SJCRH30 (cell line): ENCODE measurements at places on chromosomes 11 and 22. TPM values are rescaled to one million over a fixed set of nuclear protein-coding genes. Genes with fewer than 3 reads are reported as not detected.

DNA sequence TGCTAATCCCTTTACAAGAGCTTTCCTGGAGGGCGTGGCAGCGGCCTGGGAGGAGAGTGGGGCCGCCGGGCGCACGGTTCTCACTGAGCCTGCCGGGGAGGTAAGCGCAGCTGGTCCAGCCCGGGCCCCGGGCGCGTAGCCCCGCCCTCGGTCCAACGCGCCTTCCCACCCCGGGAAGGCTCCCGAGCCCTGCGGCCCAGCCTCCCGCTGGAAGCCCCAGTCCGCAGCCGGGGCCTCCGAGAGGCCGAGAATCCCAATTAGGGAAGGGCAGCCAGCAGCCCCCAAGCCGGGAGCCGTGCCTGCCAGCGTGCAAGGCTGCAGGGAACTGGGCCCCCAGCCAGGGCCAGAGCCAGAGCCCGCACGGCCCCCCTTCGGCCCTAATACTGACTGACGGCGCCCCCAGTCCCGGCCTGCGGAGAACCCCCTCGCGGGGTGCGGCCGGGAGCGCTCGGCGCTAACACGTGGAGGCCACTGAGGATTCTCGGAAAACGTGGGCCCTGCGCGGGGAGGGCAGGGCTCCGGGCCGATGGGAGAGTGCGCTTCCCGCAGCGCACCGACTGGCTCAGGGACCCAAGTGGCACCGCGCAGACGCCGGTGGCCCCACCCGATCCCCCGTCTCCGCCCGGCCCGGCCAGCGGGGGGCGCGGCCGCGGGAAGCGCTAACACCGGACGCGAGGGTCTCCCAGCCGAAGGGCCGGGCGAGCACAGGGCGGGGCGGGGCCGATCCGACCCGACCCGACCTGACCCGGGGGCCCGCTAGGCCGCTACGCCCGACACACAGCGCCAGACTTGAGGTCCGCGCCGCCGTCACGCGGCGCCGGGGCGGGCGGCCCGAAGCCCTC is 5.7 kb downstream of the ZFTA start:
- DNase-seq = no peak

RTN4RL2 gene
- total RNA-seq = 0.26 and 0.35 TPM in 2 replicates

DNA sequence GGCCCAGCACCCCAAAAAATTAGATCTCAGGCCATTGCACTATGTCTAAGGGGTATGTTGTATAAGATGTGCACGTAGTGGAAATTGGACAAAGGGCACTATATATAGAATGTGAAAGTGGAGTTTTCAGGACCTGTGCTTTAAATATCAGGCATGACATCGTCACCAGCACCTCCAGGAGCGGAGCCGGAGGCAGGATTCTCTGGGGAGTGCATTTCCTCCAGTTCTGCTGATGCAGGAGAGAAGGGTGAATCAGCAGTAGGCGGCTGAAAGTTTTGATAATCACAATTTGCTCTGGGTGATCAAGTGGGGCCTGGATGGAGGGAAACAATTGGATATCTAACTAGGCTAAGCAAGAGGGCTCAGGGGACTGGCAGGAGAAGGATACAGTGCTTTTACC is 69.1 kb upstream of the NTM start:
- DNase-seq = no peak

DNA sequence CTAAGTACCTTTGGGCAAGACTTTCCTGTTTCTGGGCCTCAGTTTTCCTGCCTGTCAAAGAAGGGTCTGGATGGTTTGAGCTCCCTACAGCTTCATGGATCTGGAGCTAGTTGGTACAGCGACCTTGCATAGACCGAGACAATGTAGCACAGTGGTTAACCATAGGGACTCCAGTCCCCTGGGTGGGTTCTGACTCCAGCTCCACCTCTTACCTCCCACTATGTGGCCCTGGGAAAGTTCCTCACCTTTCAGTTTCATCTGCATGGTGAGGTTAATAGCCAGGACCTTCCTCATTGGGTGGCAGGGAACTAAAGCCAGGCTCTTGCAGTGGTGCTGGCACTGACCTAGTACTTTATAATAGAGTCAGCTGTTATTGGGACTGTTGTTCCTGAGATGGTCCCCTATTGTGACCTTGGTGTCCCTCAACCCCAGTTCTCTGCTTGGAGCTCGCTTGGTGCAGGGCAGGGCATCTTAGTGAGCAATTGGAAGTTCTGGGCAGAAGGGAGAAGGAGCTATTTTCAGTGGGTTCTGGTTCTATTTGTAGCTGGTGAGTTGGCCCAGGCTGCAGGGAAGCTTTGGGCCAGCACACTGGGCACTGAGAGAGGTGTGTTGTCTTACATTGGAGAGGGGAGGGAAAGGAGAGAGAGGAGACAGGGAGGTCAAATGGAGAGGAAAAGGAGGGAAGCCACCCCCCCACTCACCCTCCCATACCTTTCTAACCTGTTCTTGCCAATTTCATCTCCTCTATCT is 10.7 kb upstream of the MTMR3 start:
- no peak for DNase-seq

DNA sequence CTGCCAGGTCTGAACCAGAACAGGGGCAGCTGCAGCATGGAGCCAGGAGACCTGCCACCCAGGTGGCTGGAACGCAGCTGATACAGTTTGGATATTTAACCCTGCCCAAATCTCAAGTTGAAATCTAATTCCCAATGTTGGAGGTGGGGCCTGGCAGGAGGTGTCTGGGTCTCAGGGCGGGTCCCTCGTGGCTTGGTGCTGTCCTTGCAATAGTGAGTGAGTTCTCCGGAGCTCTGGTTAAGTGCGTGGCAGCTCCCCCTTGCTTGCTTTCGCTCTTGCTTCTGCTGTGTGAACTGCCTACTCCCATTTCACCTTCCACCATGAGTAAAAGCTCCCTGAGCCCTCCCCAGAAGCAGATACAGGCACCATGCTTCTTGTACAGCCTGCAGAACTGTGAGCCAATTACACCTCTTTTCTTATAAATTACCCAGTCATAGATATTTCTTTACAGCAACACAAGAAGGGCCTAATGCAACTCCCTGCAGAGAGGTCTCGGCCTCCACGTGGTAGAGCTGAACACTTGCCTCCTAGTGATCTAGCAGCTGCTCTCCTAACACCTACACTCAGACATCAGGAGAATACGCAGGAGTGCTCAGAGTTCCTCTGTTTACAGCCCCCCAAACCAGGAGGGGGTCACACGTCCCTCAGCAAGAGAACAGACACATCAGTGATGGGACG is 203.7 kb downstream of the CTTN start:
- peak; percentile 31 for DNase-seq

DNA sequence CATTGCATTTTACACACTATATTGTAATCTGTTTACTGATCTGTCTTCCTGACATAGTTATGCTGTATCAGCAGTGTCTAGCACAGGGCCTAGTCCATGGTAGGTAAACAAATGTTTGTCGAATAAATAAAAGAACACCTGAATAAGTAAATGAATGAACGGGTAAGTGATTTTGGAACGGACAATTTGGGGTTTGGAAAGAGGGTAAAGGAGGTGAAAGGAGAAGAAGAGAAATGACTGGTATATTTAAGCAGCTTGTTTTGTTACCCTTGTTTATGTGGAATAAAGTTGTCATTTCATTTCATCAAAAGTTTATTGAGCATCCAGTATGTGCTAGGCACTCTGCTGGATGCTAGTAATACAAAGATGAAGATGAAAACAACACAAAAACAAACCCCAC is at the start of gene HEPN1:
Gene HEPN1, plus strand, starts transcription at position 301 of the 400 bp plus-strand sequence.
- DNase-seq = no peak

OR10D3 gene
- total RNA-seq = not detected in 2 replicates

SSTR3 gene
- not detected in 2 replicates for total RNA-seq

YAP1 gene
- 37.5 and 42.7 TPM in 2 replicates for total RNA-seq

OR5D16 gene
- not detected in 2 replicates for total RNA-seq

DNA sequence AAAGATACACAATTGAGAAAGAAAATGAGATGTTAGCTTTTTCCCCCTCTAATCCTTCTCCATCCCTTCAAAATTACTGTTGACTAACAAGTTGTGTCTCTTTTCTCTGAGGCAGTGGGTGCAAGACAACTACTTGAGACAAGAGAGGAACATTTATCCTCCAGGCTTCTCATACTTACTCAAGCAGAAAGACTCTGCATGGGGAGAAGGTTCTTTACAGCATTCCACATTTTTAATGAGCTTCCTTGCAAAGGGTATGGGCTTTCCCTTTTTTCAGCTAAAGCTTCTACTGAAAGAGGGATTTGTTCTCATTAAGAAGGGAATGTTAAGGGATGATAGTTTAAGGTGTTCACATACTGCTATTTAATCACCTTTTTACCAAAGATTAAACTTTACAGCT is 47.8 kb downstream of the PAX6 start:
- DNase-seq = no peak

- no peak for DNase-seq
Observed at GRCh38 chr11:126494831-126495230, 139.3 kb downstream of the ST3GAL4 start.

- DNase-seq = peak; percentile 30
Observed at GRCh38 chr22:45212306-45212709, 28.4 kb downstream of the KIAA0930 start.

MYBPC3 gene
- not detected in 2 replicates for total RNA-seq

DNA sequence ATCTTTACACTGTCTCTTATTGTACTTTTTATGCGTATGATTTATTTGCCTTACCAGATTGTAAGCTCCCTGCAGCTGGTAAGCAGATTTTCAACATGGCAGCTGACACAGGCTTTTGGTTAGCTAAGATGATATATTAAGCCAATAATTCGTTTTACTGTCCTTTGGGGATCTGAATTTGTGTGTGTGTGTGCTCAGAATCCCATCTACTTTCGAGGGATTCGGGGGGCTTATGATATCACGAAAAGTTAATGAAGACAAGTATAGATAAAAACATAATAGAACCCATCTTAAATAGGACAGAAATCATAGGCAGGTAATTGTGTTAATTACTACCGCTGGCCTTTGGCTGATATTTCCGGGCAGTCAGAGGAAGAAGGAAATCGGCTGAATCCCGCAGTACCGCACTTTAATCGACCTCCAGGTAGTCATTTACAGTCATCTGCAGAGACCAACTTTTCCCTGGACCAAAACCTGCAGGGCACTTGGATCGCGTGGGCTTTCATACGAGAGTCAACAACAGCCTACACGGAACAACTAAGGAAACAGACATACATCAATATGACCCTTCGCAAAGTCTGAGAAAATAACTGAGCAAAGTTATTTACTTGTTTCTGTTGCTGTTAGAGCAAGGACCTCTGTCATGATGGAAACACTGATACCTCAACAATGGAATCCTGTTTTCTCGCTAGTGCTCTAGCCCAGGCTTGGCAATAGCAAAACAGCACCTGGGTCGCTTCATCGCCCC is 802 bp downstream of the KBTBD3 start:
- DNase-seq = peak; percentile 1

MAML2 gene
- total RNA-seq = 2.1 and 2.2 TPM in 2 replicates

DNA sequence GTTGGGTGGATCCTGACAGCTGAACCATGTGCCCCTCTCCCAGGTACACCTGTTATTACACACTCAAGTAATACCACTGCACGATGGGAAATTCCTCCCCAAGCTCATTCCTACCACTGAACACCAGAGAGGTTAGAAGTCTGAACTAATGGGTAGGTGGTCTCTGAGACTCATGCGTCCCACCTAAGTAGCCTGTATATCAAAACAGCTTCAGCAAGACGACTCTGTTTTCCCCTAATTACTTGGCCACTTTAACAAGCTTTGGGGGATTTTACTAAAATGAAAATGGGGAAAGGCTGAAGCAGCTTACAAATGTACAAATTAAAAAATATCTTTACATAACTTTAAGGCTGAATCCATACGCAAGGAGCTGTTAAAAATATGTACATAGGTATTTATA is 29.4 kb downstream of the LGR4 start:
- DNase-seq = no peak

ZDHHC24 gene
- 2.6 and 3.1 TPM in 2 replicates for total RNA-seq

GRCh38 chr11:106624377-106624776 is 393.9 kb downstream of the GUCY1A2 start:
- DNase-seq = no peak

PAX6 gene
- 6.6 and 9.3 TPM in 2 replicates for total RNA-seq

DNA sequence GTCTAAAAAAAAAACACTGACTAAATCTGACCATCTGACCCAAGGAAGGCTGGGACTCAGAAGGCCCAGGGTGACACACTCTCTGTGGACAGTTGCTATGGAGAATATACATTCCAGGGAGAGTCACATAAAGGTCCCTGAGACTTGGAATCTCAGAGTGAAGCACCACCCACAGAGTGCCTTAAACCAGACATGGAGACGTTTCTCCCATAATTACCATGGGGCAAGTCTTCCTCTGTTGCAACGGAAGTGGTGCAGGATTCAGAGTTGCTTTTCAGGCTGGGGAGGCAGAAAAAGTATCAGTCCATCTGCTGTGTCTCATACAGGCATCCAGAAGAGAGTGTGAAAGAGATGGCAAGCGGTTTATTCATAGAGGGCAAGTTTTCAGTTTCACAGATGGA is 58.7 kb upstream of the SLN start:
- DNase-seq = peak; percentile 22

DNA sequence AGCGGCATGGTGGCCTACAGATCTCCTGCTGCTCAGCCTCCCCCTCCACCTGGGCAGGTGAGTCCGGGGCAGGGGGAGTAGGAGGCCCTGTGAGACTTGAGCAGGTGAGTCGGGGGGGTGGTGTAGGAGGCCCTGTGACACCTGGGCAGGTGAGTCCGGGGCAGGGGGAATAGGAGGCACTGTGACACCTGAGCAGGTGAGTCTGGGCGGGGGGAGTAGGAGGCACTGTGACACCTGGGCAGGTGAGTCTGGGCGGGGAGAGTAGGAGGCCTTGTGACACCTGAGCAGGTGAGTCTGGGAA is 299.3 kb downstream of the BRD1 start:
- no peak for DNase-seq

FOLR2 gene
- not detected in 2 replicates for total RNA-seq

DNA sequence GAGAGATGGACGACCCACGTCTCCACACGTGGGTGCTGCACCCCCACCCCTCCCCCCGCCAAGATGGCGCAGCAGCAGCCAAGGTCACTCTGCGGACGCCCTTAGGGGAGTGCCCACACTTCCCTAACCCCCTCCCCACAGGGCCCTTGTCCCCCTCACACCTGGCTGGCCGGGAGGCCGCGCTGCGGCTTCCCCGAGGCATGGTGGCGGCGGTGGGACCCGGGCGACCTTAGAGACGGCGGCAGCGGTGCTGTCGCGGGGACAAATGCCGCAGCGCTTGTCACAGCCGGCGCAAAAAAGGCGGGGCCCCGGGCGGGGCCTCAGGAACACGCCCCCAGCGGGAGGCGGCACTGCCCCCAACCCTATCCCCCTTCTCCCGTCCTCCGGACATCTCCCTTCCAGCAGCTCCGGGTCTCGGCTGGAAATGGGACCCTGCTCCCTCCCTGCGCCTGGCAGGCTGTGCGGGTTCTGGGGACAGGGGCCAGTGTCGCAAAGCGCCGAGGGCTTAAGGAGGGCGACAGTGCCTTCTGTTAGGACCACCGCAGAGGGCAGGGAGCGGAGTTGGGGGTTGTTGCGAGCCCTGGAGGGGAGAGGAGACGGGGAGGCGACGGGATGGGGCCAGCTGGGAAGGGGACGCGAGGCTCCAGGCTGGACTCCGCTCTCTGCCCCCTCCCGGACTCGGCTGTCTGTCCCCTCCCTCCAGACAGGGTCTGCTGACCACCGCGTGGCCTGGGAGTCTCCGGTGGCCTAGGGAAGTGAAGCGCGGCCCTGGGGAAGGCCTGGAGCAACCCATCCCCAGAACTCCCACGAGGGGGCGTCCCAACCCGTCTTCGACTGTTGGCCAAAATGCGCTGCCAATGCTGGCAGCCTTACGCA is at the start of gene CHCHD10:
Gene CHCHD10, minus strand, starts transcription at position 300 of the 876 bp plus-strand sequence. Its CDS starts 98 bp downstream, at position 202.
- peak; percentile 70 for DNase-seq

FAM83F gene
- not detected in 2 replicates for total RNA-seq

- DNase-seq = no peak
Observed at GRCh38 chr11:96111308-96111707, 187.4 kb upstream of the MTMR2 start.
